ENCODE measurements at places on chromosomes 2 and 18. TPM values are rescaled to one million over a fixed set of nuclear protein-coding genes. Genes with fewer than 3 reads are reported as not detected.
A peak's percentile ranks its signal among the peaks of the same experiment; 100 is the strongest.

- peak; percentile 68 for DNase-seq
- no peaks in the 10 kb centered on the region for H3K27me3 ChIP-seq
- H3K36me3 ChIP-seq, result no peaks in the 10 kb centered on the region
Measured at GRCh38 chr2:145484448-145485097, 964.7 kb upstream of the ZEB2 start.

DNA sequence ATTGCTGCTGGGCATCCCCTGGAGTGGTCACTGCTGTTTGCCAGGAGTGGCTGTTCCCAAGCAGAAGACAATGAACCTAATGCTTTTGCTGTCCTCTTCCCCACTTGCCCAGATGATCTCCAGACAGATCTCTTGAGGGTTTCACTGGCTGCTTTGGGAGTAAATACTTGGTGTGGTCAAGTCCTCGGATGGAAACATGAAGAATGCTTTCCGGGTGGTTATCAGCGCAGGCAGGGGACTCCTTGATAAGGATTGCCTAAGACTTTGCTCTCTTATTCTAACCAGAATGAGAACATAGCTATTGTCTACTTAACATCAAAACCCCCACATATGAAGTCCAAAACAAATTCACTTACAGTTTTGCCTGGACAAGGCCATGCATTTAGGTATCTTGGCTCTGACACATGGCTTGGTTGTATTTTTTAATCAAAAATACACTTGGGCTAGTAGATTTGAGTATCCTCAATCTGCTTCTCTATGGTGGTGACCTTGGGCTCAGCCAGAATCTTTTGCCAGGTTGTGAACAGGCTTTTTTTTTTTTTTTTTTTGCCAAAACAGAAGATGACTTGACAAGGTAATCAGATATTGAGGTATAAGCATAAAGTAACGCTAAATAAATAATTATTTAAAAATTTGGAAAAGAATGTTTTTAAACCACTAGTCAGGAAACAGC is 34.8 kb upstream of the MYO3B start:
- peaks cover 72% of the 10 kb centered on the region for H3K27me3 ChIP-seq
- no peak overlapping the region for H3K4me3 ChIP-seq
- H3K27ac ChIP-seq, result no peak overlapping the region
- DNase-seq, result peak; percentile 76

GRCh38 chr2:13542642-13543041 is 825.9 kb downstream of the TRIB2 start:
- H3K36me3 ChIP-seq, result no peaks in the 10 kb centered on the region
- H3K4me1 ChIP-seq, result no peaks in the 10 kb centered on the region
- DNase-seq, result no peak
- no peak overlapping the region for H3K27ac ChIP-seq
- H3K27me3 ChIP-seq, result no peaks in the 10 kb centered on the region
- no peak overlapping the region for H3K4me3 ChIP-seq

DNA sequence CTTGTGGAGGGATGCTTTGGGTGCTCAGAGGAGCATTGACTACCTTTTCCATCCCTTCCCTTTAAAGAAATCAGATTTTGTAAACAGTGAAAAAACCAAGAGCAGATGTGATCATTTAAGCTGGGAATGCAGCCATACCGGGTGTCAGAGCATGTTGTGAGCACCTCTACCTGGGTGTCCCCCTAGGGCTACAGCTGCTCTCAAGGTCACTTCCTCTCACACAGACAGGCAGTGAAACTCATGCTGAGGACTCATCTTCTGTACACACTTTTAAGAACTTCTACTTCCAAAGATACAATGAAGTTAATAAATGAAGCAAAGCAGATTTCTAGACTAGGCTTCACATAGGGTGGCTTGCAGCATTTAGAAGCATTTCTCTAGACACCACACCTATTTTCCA is 48.4 kb upstream of the FRZB start:
- peaks cover 7% of the 10 kb centered on the region for H3K36me3 ChIP-seq
- peaks cover 18% of the 10 kb centered on the region for H3K4me1 ChIP-seq
- H3K4me3 ChIP-seq, result no peak overlapping the region
- H3K27ac ChIP-seq, result peak overlapping the region; percentile 65
- no peaks in the 10 kb centered on the region for H3K27me3 ChIP-seq
- no peak for DNase-seq

GRCh38 chr2:137846993-137847392 is 117.3 kb upstream of the HNMT start:
- H3K4me1 ChIP-seq, result no peaks in the 10 kb centered on the region
- no peak overlapping the region for H3K4me3 ChIP-seq
- H3K27ac ChIP-seq, result no peak overlapping the region
- no peak for DNase-seq
- H3K27me3 ChIP-seq, result no peaks in the 10 kb centered on the region

DNA sequence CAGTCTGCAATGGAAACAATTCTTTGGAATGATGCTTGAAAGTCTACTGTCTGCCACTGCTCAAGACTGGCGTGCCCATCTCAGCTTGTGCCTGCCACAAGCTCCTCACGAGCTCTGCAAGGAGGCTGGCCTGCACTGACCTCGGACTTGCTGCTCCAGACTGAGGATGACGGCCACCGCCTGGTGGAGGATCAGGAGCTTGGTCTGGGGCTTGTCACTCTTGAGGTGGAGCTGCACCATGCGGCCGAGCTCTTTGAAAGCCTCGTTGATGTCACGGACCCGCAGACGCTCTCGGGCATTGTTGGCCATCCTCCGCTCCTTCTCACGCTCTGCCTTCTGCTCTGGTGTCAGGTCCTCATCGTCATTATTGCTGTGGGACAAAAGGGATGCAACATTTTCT is 269.4 kb upstream of the CCDC68 start:
- H3K27ac ChIP-seq, result no peak overlapping the region
- no peak for DNase-seq
- no peaks in the 10 kb centered on the region for H3K27me3 ChIP-seq
- H3K4me1 ChIP-seq, result no peaks in the 10 kb centered on the region
- peaks cover 21% of the 10 kb centered on the region for H3K36me3 ChIP-seq

GRCh38 chr18:31450409-31450808 is 2.9 kb downstream of the DSG3 start:
- H3K4me1 ChIP-seq, result no peaks in the 10 kb centered on the region
- H3K27ac ChIP-seq, result no peak overlapping the region
- no peak for DNase-seq

- H3K4me3 ChIP-seq, result no peak overlapping the region
- no peak overlapping the region for H3K27ac ChIP-seq
- H3K36me3 ChIP-seq, result no peaks in the 10 kb centered on the region
- H3K4me1 ChIP-seq, result no peaks in the 10 kb centered on the region
- no peaks in the 10 kb centered on the region for H3K27me3 ChIP-seq
Measured at GRCh38 chr2:183866666-183867065, 731.7 kb upstream of the ZNF804A start.

DNA sequence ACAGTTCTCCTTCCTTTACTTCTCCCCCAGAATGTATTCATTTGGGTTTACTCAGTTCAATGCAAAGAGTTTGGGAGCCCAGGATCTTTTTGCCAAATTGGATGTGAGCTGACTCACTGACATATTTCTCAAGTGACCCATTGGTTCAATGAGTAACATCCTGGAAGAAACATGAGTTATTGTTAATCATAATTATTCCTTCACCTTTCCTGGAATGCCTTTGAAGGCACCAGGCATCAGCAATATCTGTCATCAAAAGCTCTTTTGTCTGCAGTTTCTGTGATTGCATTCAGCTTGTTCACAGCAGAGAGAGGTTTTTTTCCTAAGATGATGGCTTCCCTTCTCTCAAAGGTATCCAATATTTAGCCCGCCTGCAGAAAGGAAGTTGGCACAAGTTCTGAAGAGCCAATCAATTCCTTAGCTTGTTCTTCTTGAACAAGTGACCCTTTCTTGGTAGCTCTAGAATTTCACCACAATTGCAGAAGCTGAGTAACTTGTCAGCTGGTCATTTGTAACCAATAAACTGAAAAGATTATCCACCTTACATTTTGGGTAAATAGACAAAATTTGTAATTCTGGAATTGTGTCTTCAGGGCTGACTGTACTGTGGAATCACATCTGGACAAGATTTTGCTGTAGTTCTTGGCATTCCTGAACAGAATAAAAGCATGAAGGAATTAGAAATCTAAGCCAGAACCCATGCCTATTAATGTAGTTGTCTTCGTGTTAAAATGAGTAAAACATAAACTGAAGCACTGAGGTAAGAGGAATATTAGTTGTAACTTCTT is 72.2 kb upstream of the TMEM17 start:
- peak; percentile 61 for DNase-seq
- no peak overlapping the region for H3K27ac ChIP-seq
- no peak overlapping the region for H3K4me3 ChIP-seq
- H3K36me3 ChIP-seq, result no peaks in the 10 kb centered on the region
- H3K4me1 ChIP-seq, result no peaks in the 10 kb centered on the region

- H3K36me3 ChIP-seq, result no peaks in the 10 kb centered on the region
- H3K27me3 ChIP-seq, result no peaks in the 10 kb centered on the region
- H3K4me1 ChIP-seq, result no peaks in the 10 kb centered on the region
- H3K27ac ChIP-seq, result no peak overlapping the region
- H3K4me3 ChIP-seq, result no peak overlapping the region
Measured at GRCh38 chr2:42523341-42523740, 29.6 kb upstream of the KCNG3 start.

TRIM54 gene
- total RNA-seq, result 65.9 TPM

CDK5R2 gene
- total RNA-seq, result 0.06 TPM

BOK gene
- 47.5 TPM for total RNA-seq
